Ascending aorta (tissue), 2 donors: ENCODE measurements at places on chromosomes 7 and 10. TPM values are rescaled to one million over a fixed set of nuclear protein-coding genes. Genes with fewer than 3 reads are reported as not detected.
A peak's percentile ranks its signal among the peaks of the same experiment; 100 is the strongest.

Gene TSPAN12
- 28.9 TPM for total RNA-seq

Gene IPMK
- total RNA-seq = 2.8 TPM

DNA sequence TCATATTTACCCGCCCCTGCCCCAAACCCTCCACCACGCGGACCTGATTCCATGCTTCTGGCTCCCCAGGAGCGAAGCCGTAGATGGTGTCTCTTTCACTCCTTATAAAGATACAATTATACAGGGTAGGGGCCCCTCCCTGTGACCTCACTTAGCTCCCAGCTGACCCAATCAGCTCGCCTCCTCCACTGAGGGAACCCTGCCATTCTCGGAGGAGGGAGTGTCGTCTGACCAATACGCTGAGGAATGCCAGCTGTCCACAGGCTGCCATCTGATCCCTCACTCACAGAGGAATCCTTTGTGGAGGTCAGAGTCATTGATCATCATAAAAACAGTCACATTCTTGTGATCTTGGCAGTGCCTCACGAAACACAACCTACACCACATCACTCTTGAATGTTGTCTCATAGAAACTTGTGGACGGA is 67.5 kb upstream of the INSIG1 start:
- H3K27ac ChIP-seq = no peak overlapping the region
- H3K27me3 ChIP-seq = no peaks in the 10 kb centered on the region
- H3K36me3 ChIP-seq = no peaks in the 10 kb centered on the region

Gene CLDN4
- total RNA-seq = 0.21 TPM

GRCh38 chr10:77894058-77894457 is 32.5 kb downstream of the DLG5 start:
- H3K36me3 ChIP-seq = no peaks in the 10 kb centered on the region
- no peaks in the 10 kb centered on the region for H3K27me3 ChIP-seq
- no peak overlapping the region for H3K27ac ChIP-seq
- no peak overlapping the region for H3K4me3 ChIP-seq
- DNase-seq = no peak

DNA sequence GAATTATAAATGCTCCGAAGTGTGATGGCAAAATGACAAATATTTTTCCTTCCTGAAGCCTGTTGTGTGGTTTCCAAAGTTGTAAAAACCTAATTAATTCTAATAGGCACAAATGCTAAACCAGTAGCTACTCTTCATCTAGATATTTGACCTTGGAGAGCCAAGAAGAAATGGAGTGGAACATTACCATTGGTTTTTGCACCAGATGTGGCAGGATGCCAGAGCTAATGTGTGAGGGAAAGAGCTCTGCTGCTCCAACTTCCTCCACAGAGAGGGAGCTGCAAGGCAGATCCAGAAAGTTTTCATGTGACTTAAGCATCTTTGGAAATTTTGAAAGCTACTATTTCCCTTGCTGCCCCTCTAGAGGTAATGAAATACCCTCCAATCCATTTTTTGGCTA is 65.1 kb upstream of the HPS1 start:
- no peaks in the 10 kb centered on the region for H3K27me3 ChIP-seq
- H3K36me3 ChIP-seq = no peaks in the 10 kb centered on the region
- no peaks in the 10 kb centered on the region for H3K4me1 ChIP-seq
- DNase-seq = no peak
- H3K27ac ChIP-seq = no peak overlapping the region
- no peak overlapping the region for H3K4me3 ChIP-seq

DNA sequence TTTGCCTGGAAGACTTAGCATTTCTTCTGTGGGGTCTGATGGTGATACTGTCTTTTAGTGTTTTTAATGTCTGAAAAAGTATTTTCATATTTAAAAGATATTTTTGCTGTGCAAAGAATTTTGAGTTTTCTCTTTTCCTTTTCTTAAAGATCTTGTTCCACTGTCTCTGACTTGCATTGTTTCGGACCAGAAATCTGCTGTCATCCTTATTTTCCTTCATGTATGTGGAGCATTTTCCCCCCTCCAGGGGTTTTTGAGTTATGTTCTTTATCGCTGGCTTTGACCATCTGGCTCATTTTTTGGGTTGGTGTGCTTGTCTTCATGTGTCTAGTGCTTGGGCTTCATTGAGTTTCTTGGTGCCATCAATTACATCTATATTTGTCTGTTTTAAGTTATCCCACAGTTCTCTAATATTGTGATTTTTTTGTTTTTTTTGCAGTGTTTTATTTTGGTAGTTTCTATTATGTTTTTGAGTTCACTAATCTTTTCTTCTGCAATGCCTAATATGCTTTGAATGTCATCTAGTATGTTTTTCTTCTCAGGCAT is 119.9 kb downstream of the MGMT start:
- no peaks in the 10 kb centered on the region for H3K36me3 ChIP-seq
- H3K27me3 ChIP-seq = no peaks in the 10 kb centered on the region
- H3K4me3 ChIP-seq = no peak overlapping the region
- H3K27ac ChIP-seq = no peak overlapping the region
- no peaks in the 10 kb centered on the region for H3K4me1 ChIP-seq

GRCh38 chr10:14259696-14260566 is 70.8 kb downstream of the FRMD4A start:
- no peak overlapping the region for H3K27ac ChIP-seq
- H3K36me3 ChIP-seq = no peaks in the 10 kb centered on the region
- H3K27me3 ChIP-seq = no peaks in the 10 kb centered on the region
- DNase-seq = no peak
- H3K4me3 ChIP-seq = no peak overlapping the region

DNA sequence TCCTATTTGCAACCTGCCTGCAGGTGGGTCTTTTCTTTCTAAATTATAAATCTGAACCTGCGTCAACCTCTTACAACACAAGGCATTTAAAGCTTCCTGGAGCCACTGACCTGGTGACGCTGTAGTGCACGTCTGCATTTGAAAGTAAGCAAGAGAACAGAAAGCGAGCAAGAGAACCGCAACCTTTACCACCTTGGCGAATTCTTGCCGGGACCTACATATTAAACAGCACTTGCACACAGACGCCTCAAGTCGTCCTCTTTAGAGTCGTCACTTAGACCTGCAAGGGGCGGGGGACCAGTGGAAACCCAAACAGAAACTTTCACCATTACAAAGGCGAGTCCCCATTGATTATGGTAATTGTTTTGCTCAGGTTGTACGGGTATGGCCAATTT is 9.5 kb downstream of the GLI3 start:
- H3K4me3 ChIP-seq = peak overlapping the region; percentile 56
- H3K4me1 ChIP-seq = no peaks in the 10 kb centered on the region
- H3K27ac ChIP-seq = no peak overlapping the region
- no peaks in the 10 kb centered on the region for H3K36me3 ChIP-seq

Gene SPDYE1
- total RNA-seq = not detected

GRCh38 chr10:33612551-33612950 is 278.1 kb upstream of the NRP1 start:
- H3K27me3 ChIP-seq = no peaks in the 10 kb centered on the region
- no peak overlapping the region for H3K4me3 ChIP-seq
- peak overlapping the region; percentile 19 for H3K27ac ChIP-seq
- no peak for DNase-seq
- no peaks in the 10 kb centered on the region for H3K4me1 ChIP-seq

Gene PRSS58
- not detected for total RNA-seq

- H3K36me3 ChIP-seq = no peaks in the 10 kb centered on the region
- no peak overlapping the region for H3K27ac ChIP-seq
- no peaks in the 10 kb centered on the region for H3K27me3 ChIP-seq
- no peak overlapping the region for H3K4me3 ChIP-seq
Observed at GRCh38 chr10:98980353-98980752, 255.3 kb downstream of the HPSE2 start.

GRCh38 chr10:124417895-124418725 is 613 bp downstream of the OAT start:
- DNase-seq = no peak
- no peaks in the 10 kb centered on the region for H3K36me3 ChIP-seq
- H3K4me3 ChIP-seq = peak overlapping the region; percentile 77
- peaks cover 4% of the 10 kb centered on the region for H3K4me1 ChIP-seq

DNA sequence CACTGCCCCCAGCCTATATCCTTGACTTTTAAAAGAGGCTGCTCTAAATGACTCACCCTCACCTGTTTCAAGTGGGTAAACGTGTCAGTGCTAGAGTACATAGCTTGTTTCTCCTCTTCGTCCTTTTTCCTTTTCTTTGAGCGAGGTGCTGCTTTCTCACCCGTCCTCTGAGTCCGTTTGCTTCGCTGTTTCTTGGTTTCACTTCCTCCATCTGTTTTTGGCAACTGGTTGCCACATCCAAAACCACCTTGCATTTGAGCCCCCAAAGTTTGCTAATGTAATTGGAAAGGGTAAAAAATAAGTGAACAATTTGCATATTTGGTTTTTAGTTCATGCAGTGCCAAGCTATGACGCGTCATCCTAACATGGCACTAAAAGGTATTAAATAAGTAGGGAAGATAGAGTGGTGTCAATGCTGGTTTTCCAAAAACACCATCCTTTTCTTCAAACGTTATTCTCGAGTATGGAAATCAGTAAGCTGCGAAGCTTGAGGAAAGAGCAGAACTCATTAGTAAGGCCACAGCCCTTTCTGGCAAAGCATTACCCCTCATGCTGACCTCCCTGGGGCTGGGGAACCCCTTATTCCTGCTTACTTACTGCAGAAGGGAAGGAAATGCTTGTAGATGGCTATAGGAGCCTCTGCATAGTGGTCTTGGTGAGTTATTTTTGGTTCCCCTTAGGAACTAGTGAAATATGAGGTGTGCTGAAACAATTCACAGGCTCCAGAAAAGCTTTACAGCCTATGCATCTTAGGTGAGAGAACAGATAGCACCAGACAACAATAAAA is 133.5 kb downstream of the GALNT11 start:
- peaks cover 81% of the 10 kb centered on the region for H3K36me3 ChIP-seq
- no peak overlapping the region for H3K4me3 ChIP-seq
- DNase-seq = no peak
